Activated naive CD4-positive, alpha-beta T cell treated with anti-CD3 and anti-CD28 coated beads, Interleukin-2, amount 50 U/mL, for 16 hours (primary cell): ENCODE measurements at places on chromosomes 16 and 17.
A peak's percentile ranks its signal among the peaks of the same experiment; 100 is the strongest.

GRCh38 chr17:56540836-56541235 lies 52.7 kb upstream of the NOG start:
- no peak for DNase-seq

DNA sequence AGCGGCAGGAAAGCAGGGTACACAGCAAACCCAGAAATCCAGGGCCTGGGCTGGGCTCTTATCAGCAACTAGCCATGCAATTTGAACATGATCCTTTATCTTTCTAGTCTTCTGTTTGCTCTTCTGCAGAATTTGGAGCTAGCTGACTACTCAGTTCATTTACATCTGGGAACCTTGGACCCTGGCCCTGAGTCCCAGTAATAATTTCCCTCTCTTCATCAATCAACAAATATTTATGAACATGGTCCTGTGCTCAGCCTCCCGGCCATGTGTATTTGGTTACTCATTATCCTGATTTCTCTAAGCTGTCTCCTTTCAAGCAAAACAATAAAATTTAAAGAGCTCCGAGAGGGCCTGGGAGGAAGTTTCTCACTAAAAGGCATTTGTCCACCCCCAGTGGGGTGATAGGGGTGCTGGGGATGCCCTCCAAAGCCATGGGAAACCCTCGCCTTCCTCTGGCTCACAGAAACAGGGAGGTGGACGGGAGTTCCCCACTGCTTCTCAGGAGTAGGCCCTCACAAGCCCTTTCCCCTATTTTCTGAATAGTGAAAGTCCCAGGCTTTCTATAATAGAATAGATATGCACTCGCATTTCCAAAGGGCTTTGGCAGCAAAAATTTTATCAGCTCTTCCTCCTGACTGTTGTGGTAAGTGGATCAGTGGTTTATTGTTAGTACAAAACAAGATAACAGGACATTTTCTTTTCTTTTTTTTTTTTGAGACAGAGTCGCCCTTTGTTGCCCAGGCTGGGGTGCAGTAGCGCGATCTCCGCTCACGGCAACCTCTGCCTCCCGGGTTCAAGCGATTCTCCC lies 6.9 kb upstream of the WDR59 start:
- DNase-seq, result no peak

GRCh38 chr16:79981814-79982213 lies 381.3 kb upstream of the MAF start:
- DNase-seq, result no peak

- no peak for DNase-seq
These were observed 1.1 kb downstream of the CLUAP1 start for GRCh38 chr16:3501783-3502400.

GRCh38 chr17:70119983-70120382 lies 45.0 kb downstream of the KCNJ16 start:
- DNase-seq, result no peak

GRCh38 chr16:49726155-49726554 lies 129.8 kb downstream of the ZNF423 start:
- DNase-seq, result no peak

GRCh38 chr16:11047939-11048800 lies 103.8 kb downstream of the CLEC16A start:
- DNase-seq, result no peak

GRCh38 chr16:21710938-21711337 lies 47.2 kb downstream of the OTOA start:
- DNase-seq, result no peak

DNA sequence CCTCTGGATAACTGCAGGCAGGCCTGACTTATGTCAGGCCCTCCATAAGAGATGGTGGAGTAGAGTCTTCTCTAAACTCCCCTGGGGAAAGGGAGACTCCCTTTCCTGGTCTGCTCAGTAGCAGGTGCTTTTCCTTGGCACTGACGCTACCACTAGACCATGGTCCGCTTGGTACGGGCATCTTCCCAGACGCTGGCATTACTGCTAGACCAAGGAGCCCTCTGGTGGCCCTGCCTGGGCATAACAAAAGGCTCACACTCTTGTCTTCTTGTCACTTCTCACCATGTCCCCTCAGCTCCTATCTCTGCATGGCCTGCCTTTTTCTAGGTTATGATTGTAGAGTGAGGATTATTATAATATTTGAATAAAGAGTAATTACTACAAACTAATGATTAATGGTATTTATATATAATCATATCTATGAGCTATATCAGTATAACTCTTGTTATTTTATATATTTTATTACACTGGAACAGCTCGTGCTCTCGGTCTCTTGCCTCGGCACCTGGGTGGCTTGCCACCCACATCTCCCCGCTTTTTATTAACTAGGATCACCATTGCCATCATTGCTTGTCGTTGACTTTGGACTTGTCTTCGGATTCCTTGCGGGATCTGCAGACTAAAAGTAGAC lies 59.8 kb upstream of the ARL4D start:
- peak; percentile 72 for DNase-seq

DNA sequence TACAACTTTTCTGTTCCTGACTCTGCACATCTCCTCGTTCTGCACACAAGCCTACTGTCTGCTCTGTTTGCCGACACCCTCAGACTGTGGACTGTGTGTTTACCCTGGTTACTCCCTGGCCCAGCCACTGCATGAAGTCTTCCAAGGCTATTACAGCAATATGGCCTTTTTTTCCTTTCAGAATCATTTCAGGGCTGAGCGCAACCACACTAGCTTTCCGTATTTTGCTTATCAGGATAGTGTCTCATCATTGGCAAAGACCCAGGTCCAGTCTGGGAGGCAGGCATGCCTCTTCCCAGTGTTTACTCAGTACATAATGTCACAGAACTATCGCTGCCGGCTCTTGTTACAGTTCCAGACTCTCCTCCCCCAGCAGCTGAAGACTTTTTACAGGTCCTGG lies 10.1 kb downstream of the DNAH9 start:
- DNase-seq, result no peak

GRCh38 chr16:87165151-87165550 lies 152.0 kb downstream of the C16orf95 start:
- DNase-seq, result no peak

- DNase-seq, result no peak
These were observed 252.7 kb downstream of the PARN start for GRCh38 chr16:14377326-14377725.

DNA sequence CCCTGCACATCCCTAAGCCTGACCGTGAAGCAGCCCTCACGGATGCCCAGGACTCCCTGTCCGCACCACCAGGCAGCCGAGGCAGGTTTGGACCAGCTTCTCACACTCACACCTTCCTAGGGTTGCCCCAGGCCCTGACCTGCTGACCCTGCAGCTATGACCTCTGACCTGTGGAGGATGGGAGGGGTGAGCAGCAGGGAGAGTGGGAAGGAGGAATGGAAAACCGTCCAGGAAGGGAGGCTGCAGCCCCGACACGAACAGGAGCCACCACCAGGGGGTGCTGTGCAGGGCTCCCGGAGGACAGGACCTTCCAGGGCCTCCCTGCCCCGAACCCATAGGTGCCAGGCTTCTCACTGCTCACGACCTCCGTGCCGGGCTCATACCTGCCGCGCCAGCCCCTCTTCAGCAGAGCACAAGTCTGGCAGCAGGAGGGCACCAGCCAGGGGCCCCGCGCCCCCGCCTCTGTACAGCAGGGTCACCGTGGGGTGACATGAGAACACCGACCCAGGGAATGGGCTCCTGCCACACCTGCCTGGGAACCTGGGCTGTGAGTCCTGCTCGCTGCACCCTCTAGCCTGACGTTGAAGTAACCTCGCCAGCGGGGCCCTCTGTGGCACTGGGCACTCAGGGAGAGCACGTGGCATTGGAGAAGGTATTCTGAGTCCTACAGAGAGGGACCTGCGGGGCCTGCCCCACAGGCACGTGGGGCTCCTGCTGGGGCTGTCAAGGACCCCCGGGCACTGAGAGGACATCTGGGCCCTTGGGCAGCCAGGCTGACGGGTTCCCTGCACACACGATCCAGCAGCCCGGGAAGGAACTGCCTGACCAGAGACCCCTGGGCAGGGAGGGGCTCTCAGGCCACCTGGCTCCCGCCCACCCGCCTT lies 37.6 kb downstream of the CTU2 start:
- peak; percentile 75 for DNase-seq

- no peak for DNase-seq
These were observed 3.8 kb downstream of the ZPBP2 start for GRCh38 chr17:39871801-39872200.

DNA sequence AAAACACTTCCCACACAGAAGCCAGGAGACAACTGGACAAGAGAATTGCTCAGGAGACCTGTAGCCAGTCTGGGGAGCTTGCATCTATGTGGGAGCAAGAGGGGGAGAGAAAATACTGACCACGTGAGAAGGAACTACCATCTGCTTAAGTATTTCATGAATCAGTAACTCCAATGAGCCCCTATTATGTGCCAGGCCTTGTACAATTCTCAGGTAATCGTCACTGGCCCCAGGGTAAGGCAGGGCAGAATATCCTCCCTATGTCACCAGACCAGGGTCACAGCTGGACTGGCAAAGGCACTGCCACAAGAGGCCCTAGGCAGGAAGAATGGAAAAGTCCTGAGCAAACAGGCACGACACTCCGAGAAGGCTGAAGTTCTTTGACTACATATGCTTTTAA lies 25.9 kb downstream of the USP7 start:
- no peak for DNase-seq

DNA sequence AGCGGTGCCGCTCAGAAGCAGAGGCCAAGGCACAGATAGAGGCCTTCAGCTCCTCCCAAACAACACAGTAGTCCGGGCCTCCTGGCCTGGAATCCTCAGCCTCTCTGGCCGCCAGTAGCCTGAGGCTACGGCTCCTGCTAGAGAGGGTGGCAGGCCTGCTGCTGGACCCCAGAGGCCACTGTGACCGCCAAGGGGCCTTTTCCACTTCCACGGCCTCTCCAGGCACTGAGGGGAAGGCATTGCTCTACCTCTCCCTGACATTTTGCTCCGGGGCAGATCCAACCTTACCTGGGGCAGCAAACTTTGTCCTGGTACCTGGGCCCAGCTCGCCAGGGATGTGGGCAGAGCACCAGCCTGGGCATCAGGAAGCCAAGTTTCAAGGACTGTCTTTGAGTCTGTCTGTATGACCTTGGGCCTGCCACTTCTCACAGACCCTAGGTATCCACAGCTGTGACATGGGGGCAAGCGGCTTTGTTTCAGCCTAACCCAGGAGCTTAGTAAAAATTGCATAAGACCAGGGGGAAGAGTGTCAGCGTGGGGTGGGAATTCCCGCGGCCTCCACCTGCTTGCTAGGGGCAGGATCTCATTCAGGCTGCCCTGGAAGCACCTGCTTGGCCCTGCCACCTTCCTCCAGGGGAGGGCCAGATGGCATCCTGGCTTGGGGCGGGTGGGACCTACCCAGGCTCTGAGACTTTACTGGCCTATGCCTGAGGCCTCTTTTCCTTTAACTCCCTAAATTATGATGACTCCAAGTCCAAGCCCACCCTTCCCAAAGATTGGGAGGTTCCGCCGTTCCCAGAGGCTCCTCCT lies 33.2 kb downstream of the ADGRG5 start:
- no peak for DNase-seq

GRCh38 chr16:15866451-15866850 lies 9.6 kb upstream of the MYH11 start:
- no peak for DNase-seq

DNA sequence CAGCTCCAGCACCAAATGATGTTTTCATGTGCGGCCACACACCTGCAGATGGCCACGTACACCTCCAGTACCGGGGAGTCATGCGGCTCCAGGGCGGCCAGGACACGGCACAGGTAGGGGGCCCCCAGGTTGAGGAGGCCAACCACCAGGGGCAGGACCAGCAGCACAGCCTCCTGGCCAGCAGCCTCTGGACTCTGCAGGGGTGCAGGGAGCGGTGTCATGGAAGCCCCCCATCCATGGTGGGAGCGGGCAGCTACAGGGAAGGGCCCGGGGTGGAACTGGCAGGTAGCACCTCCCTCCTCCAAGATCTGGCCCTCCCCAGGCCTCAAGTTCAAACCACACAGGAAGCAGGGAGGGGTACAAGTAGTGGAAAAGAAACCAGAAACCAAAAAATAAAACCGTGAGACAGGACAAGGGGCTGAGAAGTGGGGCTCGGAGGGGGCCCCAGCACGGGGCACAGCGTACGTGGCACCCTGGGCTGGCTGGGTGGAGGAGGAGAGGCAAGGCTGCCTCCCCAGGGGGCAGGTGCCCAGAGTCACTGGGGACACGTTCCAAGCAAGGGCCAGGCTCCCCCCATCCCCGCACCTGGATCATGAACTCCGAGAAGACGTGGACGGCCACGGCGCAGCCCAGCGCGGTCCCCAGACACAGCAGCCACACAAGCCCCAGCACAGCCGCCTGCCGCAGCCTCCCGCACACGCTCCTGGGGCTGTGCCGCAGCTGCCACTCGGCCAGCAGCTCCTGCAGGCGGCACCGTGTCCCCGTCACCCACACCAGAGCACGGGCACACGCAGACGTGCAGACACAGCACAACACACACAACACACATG lies 7.4 kb downstream of the TMC6 start:
- no peak for DNase-seq

DNA sequence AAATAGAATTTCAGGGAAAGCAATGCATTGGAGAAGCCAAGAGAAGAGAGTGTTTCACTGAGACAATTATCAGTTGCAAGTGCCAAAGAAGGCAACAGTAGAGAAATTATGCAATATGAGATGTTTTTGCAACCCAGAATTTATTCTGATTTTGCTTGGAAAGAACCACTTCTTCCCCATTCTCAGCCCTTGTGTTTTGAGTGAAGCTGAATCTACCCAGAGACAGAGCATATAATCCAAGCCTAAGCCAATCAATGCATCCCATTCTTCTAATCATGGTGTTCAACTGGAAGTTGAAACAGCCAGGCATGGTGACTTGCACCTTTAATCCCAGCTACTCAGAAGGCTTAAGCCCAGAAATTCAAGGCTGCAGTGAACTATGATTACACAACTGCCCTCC lies 6.9 kb upstream of the SCNN1G start:
- DNase-seq, result no peak

DNA sequence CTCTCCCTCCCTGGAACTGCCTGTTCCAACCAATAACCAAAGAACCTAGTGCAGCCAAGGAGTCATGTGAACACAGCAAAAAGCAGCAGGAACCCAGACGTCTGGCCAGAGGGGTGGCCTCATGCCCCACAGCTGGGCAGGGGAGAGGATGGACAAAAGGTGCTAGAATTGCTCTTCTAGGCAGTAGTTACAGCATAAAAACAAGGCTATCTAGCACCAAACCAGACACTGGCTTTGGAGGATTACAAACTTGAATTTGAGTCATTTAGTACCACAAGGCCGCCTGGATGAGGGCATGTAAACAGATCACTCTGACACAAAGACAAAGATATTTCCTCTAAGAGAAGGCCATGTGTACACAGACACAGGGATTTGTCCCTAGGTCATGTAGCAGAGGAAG lies 423.3 kb upstream of the MAF start:
- DNase-seq, result no peak

- DNase-seq, result peak; percentile 61
These were observed 559 bp downstream of the CLUH start for GRCh38 chr17:2710803-2711607.

- no peak for DNase-seq
These were observed 50.1 kb downstream of the KLHDC4 start for GRCh38 chr16:87715658-87716057.

DNA sequence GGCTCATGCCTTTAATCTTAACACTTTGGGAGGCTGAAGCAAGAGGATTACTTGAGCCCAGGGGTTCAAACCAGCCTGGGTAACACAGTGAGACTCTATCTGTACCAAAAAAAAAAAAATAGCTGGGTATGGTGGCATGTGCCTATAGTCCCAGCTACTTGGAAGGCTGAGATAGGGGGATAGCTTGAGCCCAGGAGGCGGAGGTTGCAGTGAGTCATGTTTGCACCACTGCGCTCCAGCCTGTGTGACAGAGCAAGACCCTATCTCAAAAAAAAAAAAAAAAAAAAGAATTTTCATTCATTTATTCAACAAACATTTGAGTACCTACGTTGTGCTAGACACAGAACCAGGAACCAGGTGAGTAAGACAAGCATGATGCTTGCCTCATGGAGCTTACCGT lies 73.6 kb upstream of the MRTFB start:
- DNase-seq, result no peak

- DNase-seq, result no peak
These were observed 673.8 kb downstream of the WWOX start for GRCh38 chr16:78773291-78773702.
